ENCODE measurements at places on chromosomes 5 and 9.
A peak's percentile ranks its signal among the peaks of the same experiment; 100 is the strongest.

GRCh38 chr5:39284552-39284951, 65.2 kb upstream of the FYB1 start:
- no peak for DNase-seq

- DNase-seq, result no peak
Measured at GRCh38 chr5:80067016-80067415, 31.9 kb downstream of the THBS4 start.

DNA sequence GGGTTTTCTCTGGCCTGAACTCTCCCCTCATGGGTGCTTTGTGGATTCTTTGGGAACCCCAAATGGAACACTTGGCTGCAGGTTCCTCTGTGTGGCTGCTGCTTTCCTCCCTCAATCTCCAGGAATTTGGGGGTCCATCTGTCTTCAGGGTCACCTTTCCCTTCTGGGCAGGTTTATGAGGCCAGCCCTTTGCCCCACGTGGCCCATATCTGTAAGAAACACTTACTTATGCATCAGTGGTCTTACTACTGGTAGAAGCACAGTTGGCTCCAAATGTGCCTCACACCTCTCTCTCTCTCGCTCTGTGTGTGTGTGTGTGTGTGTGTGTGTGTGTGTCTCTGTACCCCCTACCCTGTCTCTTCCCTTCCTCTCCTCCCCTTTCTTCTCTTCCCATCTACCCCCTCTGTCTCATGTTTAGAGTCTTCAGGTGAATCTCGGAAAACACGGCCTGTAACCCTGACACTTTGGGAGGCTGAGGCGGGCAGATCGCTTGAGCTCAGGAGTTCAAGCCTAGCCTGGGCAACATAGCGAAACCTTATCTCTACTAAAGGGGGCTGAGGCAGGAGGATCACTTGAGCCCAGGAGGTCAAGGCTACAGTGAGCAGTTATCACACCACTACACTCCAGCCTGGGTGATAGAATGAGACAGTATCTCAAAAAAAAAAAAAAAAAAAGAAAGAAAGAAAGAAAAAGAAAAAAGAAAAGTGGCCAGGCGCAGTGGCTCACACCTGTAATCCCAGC, 26.8 kb downstream of the C5orf15 start:
- no peak for DNase-seq

- DNase-seq, result no peak
Measured at GRCh38 chr5:57817924-57818323, 335.3 kb upstream of the ACTBL2 start.

DNA sequence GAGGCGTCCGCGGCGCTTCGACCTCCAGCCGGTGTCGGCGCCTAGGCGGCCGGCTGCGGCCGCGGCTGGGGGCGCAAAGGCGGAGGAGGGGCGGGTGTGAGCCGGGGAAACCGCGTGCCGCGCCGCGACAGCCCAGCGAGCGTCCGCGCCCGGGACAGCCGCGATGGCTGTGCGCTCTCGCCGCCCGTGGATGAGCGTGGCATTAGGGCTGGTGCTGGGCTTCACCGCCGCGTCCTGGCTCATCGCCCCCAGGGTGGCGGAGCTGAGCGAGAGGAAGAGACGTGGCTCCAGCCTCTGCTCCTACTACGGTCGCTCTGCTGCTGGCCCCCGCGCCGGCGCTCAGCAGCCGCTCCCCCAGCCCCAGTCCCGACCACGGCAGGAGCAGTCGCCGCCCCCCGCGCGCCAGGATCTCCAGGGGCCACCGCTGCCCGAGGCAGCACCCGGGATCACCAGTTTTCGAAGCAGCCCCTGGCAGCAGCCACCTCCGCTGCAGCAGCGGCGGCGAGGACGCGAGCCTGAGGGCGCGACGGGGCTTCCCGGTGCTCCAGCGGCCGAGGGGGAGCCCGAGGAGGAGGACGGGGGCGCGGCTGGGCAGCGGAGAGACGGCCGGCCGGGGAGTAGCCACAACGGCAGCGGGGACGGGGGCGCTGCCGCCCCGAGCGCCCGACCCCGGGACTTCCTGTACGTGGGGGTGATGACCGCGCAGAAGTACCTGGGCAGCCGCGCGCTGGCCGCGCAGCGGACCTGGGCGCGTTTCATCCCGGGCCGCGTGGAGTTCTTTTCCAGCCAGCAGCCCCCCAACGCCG, 605 bp downstream of the CHSY3 start:
- DNase-seq, result peak; percentile 62

DNA sequence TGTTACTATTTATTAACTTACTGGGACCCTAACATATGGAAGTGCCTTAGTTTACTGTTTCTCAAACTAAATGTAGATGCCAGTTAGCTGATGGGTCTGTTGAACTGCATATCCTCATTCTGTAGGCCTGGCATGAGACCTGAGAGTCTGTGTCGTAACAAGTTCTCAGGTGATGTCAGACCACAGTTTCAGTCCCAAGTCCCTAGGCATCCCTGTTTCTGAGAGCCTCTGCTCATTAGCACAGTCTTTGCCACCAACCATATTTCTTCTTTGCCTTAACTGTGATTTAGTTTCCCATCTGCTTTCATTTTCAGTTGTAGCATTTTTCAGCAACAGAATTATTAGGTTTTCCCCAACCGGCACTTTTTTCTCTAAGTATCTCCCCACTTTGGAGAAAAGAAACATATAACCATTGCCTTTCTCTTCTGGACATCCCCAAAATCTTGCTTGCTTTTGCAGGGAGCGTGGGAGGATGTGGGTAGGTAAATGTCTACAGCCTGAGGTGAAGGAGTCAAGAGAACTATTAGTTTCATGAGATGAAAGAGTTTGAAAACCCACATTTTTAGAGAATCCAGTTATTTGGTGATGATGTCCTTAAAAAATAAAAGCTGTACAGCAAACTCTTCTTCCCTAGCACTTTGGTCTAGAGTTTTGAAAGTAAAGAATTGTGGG, 74.6 kb downstream of the NUDT12 start:
- no peak for DNase-seq

All from SK-N-SH (cell line).